Stimulated activated CD8-positive, alpha-beta memory T cell treated with anti-CD3 and anti-CD28 coated beads, Interleukin-15, amount 100 ng/mL, for 48 hours (primary cell): ENCODE measurements at places on chromosomes 1 and 21.

GRCh38 chr1:29649189-29650040, 413.1 kb downstream of the PTPRU start:
- no peak for DNase-seq

DNA sequence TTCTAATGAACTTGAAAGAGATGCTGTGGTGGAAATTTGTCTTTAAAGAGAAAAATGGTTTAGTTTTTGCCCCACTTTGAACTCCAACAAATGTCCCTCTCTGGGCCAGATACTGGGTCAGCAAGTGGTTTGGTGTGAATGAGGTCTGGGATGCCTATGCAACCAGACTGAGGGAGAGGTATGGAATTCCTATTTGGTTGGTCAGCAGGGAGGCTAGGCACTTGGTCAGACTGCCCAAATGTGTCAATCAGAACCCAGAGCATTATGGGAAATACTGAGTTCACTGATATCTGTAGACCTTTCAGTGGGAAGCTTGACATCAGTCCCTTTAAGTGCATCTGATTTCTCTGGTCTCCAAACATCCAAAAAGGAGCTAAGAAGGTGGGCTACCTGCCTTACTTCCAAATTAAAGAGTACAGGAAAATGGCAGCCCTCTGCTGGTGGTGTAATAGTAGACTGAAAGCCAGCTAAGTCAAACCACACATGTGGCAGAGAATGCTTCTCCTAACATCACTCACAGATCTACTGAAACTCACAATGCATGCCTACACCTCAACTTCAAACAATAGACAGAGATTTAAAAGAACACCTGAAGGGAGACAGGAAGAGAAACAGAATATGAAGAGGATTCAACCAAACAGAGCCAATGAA, 510.1 kb downstream of the PLA2G4A start:
- DNase-seq: no peak

GRCh38 chr21:23016617-23017016, 2018.4 kb downstream of the NCAM2 start:
- DNase-seq: no peak

- no peak for DNase-seq
Observed at GRCh38 chr1:215971793-215972441, 404.8 kb downstream of the KCTD3 start.

- no peak for DNase-seq
Observed at GRCh38 chr1:164707868-164708331, 148.9 kb downstream of the PBX1 start.

DNA sequence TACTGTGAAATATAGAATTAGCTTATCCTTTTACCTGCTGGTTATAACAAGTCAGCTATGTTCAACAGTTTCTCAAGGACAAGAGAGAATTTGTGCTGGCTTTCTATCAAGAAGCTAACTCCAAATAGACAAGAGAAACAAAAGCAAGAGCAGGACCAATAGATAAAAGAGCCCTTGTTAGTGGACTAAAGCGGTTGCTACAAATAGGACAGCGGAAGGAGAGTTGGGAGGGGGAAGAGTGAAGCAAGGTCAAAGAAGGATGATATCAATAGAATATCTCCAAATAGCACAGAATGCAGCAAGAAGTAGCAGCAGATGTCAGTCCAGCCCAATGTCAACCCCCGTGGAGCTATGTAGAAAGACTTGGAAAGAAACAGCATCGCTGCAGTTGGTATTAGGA, 53.0 kb upstream of the AKT3 start:
- no peak for DNase-seq

GRCh38 chr1:15426492-15427279, 11.6 kb upstream of the CTRC start:
- DNase-seq: no peak

GRCh38 chr1:116690849-116691406, 23.4 kb upstream of the IGSF3 start:
- DNase-seq: no peak
